Stimulated activated CD4-positive, alpha-beta T cell treated with anti-CD3 and anti-CD28 coated beads, Interleukin-2, amount 100 ng/mL, for 48 hours (primary cell): ENCODE measurements at places on chromosomes 1 and 21.

DNA sequence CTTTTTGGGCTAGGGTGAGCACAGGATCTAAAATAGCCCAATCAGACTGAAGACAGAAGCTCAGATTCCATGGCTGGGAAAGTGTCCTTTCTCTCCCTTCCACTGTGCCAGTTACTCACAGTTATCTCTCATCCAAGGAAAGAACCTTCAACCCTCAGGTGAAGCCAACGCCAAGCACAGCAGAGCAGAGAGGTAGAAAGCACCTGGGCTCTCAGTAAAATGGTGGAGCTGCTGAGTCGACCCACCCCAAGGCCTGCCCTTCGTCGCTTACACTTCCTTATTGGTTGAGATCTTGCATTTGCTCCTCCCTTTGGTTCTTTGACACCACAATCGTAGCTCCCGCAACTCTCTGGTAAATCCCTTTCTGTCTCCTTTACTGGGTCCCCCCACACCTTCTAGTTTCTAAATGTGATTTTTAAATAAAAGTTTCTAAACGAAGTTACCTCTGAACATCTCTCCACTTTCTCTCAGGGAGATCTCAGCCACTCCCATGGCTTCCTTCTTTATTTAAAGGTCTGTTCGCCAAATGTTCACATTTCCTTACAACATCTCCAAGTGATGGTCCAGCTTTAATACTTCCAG is 27.5 kb upstream of the SLC30A1 start:
- DNase-seq, result no peak

GRCh38 chr1:208054485-208054884 is 143.6 kb upstream of the CD34 start:
- DNase-seq, result no peak

DNA sequence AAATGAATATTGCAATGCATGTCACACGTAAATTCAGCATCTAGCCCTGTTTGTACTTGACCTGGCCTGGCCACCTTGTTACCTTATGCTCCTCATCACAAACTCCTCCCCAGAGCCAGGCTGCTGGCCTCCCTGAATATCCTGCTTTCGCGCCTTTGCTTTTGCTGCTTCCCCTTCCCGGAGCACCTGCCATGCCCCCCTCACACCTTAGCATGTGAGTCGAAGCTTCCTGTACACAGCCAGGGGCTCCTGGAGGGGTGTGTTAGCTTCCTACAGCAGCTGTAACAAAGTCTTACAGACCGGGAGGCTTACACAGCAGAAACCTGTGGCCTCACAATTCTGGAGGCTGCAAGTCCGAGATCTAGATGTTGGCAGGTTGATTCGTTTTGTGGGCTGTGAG is 60.1 kb downstream of the TLR5 start:
- no peak for DNase-seq

DNA sequence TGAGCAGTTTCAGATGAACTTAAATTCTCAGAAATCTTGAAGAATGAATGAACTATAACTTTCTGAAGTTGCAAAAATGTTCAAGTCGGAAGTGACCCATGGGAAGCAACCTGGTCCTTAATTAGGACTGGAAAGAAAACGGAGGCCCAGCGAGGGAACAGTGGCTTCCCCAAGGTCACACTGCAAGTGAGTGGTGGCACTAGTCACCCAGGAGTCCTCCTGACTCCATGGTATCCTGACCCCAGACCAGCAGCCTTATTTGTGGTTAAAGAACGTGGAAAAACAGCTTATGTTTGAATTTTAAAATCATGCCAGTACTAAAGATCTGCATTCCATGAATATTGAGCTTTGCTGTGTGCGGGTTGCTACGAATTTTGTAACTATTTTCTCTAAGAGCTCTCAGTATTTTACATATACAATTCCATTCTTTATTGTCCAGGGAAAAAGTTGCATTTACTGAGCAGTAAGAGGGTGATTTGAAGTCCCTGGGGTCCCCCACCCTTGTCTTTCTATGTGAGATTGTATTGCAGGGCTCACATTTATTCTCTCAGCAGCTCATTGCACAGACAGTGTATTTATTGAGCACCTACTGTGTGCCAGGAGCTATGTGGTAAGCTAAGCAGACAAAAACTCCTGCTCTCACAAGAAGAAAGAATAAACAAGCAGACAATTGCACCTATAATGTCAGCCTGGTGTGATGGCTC is 61.6 kb upstream of the ATP5PO start:
- no peak for DNase-seq

- no peak for DNase-seq
Measured at GRCh38 chr1:1125945-1126344, 10.1 kb upstream of the C1orf159 start.
